B cell (primary cell): ENCODE measurements at places on chromosomes 3 and 15. TPM values are rescaled to one million over a fixed set of nuclear protein-coding genes. Genes with fewer than 3 reads are reported as not detected.

Gene GREM1
- total RNA-seq = not detected in 2 replicates

DNA sequence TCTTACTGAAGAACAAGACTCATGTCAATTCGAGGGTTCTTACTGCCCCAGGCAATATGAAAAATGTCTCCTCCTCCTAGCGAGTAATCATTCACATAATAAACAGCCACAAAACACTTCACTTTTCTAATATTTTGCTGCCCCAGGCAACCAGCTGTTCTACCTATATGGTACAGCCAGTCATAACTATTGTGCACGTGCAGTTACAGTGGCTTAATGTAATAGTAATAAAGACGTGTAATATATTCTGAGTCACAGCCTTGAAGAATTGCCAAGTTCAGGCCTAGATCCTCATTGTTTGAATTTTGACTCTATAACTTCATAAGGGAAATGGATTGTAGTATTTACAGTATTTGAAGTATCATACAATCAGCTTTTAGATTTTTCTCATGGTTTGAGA is 1250.0 kb upstream of the GBE1 start:
- no peak for DNase-seq

Gene STRA6
- total RNA-seq = not detected in 2 replicates

- DNase-seq = no peak
Measured at GRCh38 chr3:23479026-23479425, 275.9 kb downstream of the UBE2E2 start.

- peak; percentile 87 for DNase-seq
Measured at GRCh38 chr15:90885432-90886290, 1.4 kb downstream of the FES start.

Gene CILP
- total RNA-seq = 0.36 and 0.52 TPM in 2 replicates

- no peak for DNase-seq
Measured at GRCh38 chr3:178512647-178513046, 23.6 kb upstream of the KCNMB2 start.

Gene LRIG1
- 10.6 and 12.4 TPM in 2 replicates for total RNA-seq

- DNase-seq = no peak
Measured at GRCh38 chr3:59482684-59483083, 432.9 kb upstream of the CFAP20DC start.

- DNase-seq = no peak
Measured at GRCh38 chr3:142159083-142159740, 9.9 kb upstream of the TFDP2 start.

DNA sequence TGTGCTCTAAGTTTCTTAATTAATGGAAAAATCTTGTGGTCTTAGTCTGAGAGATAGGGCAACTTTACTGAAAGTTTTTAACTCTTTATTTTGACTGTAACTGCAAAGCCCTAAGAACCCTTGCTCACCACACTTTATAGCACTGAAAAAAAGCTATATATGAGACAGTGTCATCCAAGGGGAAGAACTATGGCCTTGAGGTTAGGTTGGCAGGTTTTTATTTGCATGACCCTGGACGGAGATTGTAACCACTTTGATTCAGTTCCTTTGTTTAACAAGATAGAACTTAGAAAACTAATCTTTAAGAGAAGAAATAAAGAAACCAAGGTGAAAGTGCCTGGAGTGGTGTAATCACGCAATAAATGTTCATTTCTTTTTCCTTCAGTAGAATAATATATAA is 30.6 kb upstream of the LYSMD4 start:
- DNase-seq = peak; percentile 19

- DNase-seq = peak; percentile 78
Measured at GRCh38 chr15:74788683-74789151, 6.8 kb downstream of the CSK start.

DNA sequence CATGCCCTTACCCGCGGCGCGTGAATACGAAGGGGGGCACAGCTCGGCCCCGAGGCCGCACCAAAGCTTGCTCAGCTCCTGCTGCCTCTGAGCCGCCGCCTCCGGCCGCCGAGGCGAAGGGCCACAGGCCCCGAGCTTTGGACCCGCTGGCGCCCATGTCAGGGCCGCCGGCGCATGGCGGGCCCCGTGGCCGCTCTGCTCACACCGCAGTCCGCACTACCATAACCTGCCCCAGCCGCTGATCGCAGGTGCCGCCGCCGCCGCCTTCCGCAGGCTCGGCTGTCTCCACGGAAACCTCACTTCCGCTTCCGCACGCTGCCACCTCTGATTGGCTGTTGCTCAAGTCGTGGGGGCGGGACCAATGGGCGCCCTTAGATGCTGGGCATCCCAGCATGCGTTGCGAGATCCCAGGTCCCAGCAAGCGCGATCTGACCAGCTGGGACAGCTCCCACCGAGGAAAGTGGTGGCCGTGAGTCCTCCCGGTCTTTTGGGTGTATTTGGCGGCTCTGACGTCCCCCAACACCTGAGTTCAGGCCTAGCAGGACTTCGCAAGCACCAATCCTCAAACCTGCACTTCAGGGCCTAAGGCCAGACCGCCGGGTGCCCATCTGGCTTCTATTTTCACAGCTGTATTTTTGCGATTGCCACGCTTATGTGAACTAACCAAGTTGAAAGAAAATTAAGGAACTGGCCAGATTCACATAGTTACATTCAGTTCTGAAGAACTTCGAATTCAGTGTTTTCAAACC is at the start of gene TUSC2:
Gene TUSC2 (minus strand): TSS at position 281 of the 749 bp plus-strand sequence. CDS start 124 bp downstream, at position 157.
- DNase-seq = peak; percentile 97
